Cardiac muscle cell (in vitro differentiated cells and primary cell): ENCODE measurements at places on chromosomes 2 and 18. TPM values are rescaled to one million over a fixed set of nuclear protein-coding genes. Genes with fewer than 3 reads are reported as not detected.

COL4A4 gene
- total RNA-seq = 0.14 and 0.15 TPM in 2 replicates

HDAC4 gene
- total RNA-seq = 24.0 and 41.6 TPM in 2 replicates

VWC2L gene
- 0.11 and 0.24 TPM in 2 replicates for total RNA-seq

IL1B gene
- not detected in 2 replicates for total RNA-seq
